ENCODE measurements at places on chromosomes 6 and 20.
A peak's percentile ranks its signal among the peaks of the same experiment; 100 is the strongest.

DNA sequence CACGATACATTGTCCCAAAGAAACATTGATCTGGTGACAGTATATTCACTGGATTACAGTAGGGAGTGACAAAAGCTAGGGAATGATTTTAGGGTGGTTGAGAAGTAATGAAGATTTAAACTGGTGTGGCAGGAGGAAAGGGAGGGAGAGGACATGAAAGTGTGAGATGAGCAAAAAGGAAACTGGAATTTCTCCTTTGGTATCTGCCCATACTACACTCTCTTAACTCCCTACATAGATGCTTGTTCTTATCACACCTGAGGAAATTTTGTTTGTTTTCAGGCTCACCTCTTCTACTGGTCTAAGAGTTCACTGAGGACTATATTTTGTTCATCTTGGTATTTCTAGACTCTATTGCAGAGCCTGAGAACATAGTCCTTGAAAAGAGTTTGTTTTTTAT lies 44.9 kb upstream of the CEP162 start:
- no peak for DNase-seq

DNA sequence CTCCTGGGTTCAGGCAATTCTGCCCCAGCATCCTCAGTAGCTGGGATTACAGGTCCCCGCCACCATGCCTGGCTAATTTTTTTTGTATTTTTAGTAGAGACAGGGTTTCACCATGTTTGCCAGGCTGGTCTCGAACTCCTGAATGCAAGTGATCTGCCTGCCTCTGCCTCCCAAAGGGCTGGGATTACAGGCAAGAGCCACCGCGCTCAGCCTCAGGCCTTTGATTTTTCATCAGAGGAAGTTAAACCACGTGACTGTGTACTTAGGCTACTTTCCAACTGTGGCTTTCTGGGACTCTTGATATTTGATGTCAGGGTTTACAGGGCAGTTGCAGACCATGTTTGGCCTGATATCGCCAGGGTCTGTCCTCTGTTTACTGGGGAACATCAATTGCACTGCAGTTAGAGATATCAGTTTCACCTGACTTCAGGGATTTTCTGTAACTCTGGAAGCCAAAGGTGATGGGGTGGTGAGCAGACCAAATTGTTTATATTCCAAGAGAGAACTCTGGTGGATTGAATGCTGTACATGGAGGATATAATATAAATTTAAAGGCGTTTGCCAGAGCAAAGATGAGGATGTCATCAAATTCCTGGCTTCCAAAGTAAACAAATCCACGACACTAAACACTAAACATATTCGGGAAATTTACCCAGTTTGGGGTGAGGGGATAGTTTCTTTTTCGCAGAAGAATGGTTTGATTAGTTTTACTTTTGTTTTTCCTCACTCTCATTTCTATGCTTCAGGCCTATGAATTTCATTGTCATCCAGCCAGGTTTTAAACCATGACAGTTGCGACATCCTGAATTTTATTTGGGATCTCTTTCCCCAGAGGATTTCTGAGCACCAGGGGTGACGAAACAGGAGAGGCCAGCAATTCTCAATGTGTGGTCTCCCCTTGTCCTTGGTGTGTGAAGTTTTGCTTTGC lies 4.2 kb downstream of the PSMF1 start:
- DNase-seq, result peak; percentile 4

- no peak for DNase-seq
These were observed 2.9 kb downstream of the POU3F2 start for GRCh38 chr6:98836962-98837944.

GRCh38 chr6:15294504-15294903 lies 48.6 kb downstream of the JARID2 start:
- no peak for DNase-seq

GRCh38 chr20:1660246-1660645 lies 2.7 kb upstream of the SIRPG start:
- no peak for DNase-seq

GRCh38 chr6:98932381-98932780 lies 15.4 kb downstream of the FBXL4 start:
- no peak for DNase-seq
